ENCODE measurements at places on chromosomes 4 and X. TPM values are rescaled to one million over a fixed set of nuclear protein-coding genes. Genes with fewer than 3 reads are reported as not detected.

- DNase-seq: peak; percentile 59
Measured at GRCh38 chrX:23797371-23798128, 14.6 kb downstream of the SAT1 start.

Gene XAGE2
- polyA plus RNA-seq: 0.12 TPM

DNA sequence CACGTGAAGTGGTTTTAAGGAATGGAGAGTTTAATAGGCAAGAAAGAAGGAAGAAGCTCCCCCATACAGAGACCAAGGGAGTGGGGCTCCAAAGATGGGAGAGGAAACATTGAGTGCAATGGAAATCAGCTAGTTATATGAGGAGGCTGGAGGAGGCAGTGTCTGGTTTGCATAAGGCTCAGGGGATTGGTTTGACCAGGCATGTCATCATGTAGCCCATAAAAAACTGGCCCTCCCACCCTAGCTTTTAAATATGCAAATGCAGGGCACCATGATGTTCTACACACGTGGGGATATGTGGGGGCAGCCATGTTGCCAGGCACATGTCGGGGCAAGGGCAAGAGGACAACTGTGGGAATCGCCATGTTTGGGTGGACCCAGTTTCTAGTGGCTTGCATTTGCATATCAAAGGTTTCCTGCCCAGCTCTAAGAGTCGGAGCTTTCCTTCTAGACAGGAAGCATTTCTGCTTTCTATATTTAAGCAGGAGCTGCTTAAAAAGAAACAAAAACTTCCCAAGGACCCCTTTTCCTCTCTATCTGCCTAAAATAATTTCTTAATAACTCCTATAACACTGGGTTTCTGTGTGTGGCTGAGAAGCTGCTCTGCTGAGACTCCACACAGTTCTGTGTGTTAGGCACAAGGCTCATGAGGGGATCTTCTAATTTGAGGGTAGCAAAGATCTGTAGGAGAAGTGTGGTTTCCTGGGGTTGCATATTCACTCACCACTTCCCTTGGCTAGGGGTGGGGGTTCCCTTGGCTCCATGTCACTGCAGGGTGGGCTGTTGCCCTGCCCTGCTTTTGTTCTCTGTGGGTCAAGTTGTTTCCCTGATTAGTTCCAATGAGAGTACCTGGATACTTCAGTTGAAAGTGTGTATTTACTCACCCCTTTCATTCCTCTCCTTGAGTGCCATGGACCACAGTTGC is 113.5 kb downstream of the VSIG4 start:
- DNase-seq: no peak

DNA sequence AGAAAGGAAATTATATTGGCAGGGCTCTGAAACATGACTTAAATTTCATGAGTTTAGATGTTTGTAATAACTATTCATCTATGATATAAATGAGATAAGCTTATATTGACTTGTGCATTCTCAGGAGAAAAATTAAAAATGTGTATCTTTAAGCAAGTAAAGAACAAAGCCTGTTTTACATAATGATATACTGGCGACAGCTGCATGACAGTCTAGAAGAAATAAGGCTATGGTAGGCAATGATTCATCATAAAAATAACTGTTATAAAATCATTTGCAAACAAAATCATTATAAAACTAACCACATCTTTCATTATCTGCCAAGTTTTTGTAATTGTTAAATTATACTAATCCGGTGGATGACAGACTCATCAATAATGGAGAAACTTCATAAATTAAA is 188.1 kb downstream of the ADAM29 start:
- DNase-seq: no peak

Gene IBSP
- polyA plus RNA-seq: 0.03 TPM
